Spleen (tissue), 13 donors: ENCODE measurements at places on chromosomes 5 and 9. TPM values are rescaled to one million over a fixed set of nuclear protein-coding genes. Genes with fewer than 3 reads are reported as not detected.

SPATA31C1 gene
- not detected for total RNA-seq

DNA sequence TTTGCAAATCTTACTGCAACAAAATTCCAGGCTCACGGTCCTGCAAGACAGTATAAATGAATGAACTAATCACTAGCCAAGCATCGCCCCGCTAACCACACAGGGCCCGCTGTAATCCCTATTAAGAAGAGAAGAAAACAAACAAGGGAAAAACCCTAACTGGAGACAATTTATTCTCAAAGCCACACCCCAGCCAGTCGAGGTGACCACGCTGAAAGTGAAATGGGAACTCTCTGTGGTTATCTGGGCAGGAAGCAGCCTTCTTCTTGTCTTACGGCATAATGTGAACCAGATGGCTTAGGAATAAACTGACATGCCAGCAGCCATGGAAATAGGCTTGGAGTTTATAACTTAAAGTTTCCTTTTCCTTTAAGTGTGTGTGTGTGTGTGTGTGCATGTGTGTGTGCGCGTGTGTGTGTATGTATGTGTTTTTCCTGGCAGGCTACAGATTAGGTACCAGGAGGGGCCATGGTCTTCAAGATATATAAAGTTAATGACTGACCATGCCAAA, 120.2 kb downstream of the SEMA6A start:
- DNase-seq: no peak

- DNase-seq: no peak
Observed at GRCh38 chr9:81497091-81497490, 192.3 kb downstream of the TLE1 start.

GRCh38 chr5:53291528-53291927, 182.0 kb upstream of the MOCS2 start:
- DNase-seq: no peak

- no peak for DNase-seq
Observed at GRCh38 chr5:142772446-142773293, 2.5 kb downstream of the ARHGAP26 start.

- DNase-seq: no peak
Observed at GRCh38 chr9:96618209-96619123, 1.2 kb downstream of the CDC14B start.
